Frontal cortex (tissue), 4 donors: ENCODE measurements at places on chromosomes 3 and 15.

DNA sequence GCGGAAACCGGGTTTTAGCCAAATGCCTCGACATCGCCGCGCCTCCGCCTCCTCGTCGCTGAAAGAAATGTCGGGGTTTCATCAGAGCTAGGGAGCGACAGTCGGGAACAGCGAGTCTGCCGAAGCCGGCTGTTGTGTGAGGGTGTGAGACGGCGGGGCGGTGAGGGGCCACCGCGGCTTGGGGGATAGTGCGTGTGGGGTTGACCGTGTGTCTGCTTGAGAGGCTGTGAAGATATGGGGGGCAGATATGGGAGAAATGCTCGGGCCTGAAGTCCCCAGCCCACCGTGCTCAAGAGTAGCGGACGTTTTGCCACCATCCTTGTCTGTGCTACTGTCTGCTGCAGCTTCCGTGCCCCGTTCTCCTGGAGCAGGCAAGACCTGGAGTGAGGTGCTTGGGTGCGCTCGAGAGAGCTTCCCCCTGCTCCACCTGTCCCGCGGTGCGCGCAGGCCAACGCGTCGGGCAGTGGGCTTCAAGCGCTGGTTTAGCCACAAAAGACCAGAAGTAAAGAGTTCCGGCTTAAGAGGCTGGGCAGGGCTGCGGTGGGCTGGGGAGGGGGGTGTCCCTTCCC, 716 bp upstream of the ISLR2 start:
- no peak for DNase-seq

GRCh38 chr3:155891321-155891720, 20.9 kb downstream of the GMPS start:
- no peak for DNase-seq

DNA sequence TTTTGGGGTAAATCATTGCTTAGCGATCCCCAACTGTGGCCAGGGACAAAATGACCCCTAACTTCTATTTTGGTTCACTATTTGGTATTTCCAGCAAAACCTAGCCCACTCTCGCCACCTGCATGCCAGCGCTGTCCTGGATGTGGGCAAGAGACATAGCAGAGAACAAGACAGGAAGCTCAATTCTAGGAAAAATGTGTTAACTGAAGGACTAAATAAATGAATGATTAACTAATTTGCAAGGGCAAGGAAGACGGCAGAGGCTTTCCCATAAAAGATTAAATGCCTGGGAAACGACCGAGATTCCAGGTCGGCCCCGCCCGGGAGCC, 408 bp downstream of the NICN1 start:
- no peak for DNase-seq

DNA sequence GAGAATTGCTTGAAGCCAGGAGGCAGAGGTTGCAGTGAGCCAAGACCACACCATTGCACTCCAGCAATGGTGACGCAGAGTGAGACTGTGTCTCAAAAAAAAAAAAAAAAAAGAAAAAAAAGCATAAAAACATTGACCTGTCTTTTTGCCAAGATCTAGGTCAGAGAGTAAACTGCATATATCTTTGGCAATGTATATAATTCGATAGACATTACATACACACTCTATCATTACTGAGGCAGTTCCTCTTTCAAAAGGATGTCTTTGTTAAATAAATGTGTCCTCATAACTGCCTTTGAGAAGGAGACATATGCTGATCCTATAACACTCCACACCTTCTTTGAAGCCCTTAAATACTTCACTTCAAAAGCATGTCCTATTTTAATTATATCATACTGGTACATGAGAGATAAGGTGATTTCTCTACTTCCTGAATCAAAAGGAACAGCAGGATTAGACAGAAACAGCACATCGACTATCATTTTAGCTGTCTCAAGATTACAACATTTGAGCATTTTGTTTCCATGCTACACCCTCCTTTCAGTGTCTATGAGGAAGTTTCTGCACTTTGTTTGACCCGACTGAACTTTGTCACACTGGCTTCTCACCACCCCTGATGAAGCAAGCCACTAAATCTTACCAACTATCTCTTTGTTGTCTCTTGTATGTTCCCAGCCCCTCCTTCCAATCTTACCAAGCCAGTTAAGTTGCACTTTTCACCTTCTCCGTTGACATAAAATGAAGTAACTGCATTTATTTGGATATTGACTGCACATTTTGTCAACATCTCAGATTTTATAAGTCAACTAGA, 335.8 kb downstream of the MECOM start:
- DNase-seq: no peak

- DNase-seq: no peak
Measured at GRCh38 chr3:160637086-160637485, 39.9 kb upstream of the ARL14 start.
